IPS-NIHi11 (cell line): ENCODE measurements at places on chromosomes 7 and 10.

DNA sequence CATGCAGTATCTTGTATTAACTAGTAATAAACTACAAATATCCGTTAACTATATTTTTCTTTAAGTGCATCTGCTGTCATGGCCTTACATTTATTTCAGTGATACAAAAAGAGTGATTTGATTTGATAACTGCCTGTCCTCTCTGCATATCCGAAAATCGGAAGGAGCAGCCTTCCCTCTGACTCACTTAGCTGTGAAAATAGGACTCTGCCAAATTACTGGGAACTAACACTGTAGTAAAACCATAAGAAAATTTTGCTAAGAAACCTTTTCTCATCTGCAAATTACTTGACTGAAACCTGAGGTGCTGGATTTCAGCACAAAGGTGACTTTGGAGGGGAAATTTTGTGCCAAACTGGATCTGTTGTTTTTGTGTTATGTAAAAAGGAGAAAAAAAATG lies 176.6 kb upstream of the MKLN1 start:
- no peak for DNase-seq

DNA sequence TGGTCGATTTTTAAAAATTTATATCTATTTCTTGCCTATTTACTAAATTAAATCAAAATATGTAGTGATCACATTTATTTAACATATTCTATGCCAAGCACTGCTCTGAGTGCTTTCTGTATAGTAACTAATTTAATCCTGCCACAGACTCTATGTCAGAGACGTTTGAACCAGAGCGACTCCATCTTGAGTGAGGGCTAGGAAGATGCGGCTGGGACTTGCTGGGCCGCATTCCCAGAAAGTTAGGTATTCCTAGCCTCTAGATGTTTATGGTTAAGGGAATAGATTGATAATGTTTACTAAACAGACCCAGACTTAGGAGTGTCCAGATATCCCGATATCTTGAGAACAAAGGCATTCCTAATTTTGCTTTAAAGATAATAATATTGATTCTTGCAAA lies 3.2 kb upstream of the GSTO1 start:
- DNase-seq = no peak

GRCh38 chr10:120396228-120396627 lies 60.8 kb upstream of the PLPP4 start:
- no peak for DNase-seq

DNA sequence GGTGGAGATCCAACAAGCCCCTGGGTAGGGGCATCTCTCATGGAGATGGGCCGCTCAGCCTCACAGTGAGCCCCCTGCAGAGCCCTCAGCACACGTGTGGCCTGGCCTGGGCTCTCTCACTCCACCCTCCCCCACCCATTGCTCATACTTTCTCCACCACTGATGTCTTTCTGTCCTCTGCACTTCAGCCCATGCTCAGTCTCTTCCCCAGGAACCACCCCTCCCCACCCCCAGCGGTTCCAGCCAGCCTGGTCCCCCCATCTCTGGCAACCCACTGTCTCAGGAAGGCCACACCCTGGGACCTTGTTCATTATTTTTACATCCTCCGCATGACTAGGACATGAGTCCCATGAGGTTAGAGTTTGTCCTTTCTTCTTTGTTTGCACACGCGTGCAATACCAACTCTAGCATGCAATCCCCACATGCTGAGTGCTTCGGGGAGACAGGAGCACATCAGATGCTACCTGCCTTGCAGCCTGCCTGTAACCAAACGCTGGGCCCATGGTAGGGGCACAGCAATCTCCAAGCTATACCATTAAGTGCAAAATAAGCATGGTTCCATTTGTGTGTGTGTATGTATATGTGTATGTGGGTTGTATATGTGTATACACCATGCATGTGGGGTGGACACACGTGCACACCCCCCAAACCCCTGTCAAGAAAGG lies 408.4 kb upstream of the FOXK1 start:
- no peak for DNase-seq

- DNase-seq = no peak
Observed at GRCh38 chr10:112221545-112221944, 38.0 kb upstream of the GPAM start.

DNA sequence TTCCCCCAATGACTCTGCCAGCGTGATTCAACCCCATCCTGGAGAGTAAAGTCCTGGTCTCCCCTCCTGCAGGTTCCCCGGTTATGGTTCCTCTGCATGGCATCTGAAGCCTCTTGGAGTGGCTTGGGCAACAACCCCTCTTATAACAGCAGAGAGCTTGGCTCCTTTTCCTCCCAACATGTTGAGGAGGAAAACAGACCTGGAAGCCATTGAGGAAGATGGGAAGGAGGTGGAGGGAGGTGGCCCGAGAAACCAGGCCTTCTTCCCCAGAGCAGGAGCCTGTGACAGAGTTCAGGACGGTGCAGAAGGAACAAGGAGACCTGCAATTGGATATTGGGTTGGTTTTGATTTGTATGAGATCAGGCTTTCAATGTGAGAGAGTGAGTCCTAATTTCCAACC lies 184.0 kb upstream of the ADCY1 start:
- no peak for DNase-seq

DNA sequence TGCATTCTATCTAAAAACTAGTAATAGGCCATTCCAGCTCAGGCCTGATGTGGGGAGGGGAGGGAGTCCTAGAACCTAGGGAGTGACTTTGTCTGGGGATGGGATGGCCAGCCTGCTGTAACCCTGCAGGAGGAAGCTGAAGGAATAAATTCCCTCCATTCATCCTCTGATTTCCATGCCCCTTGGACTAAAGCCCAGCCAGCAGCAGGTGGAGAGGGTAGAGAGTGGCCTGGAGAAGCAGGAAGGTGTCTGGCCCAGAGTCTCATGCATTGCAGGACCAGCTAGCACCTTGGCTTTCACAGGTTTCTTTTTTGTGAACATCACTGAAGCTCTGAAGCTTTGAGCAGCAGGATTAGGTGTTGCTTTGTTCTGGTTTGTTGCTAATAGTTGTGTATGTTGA lies 32.8 kb upstream of the CDH23 start:
- no peak for DNase-seq

DNA sequence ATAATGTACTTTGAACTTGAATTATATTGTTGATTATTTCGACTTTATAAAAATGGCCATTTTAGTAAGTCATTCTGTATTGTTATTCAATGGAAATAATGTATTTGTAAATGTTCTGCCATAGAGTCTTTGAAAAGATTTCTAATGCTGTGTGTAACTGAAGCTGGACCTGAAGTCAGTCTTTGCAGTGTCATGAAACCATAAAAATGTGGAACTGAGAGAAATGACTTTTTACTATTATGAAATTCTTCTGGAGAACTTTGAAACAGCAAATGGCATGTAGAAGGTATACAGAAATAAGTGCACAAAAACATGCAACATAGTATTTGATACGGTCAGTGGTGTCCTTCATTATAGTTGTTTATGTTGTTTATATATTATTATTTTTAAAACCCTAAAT lies 59.7 kb upstream of the ADRA2A start:
- no peak for DNase-seq

GRCh38 chr7:131034166-131034881 lies 293.4 kb upstream of the MKLN1 start:
- DNase-seq = no peak

- no peak for DNase-seq
Observed at GRCh38 chr7:49333180-49333881, 409.0 kb downstream of the CDC14C start.

DNA sequence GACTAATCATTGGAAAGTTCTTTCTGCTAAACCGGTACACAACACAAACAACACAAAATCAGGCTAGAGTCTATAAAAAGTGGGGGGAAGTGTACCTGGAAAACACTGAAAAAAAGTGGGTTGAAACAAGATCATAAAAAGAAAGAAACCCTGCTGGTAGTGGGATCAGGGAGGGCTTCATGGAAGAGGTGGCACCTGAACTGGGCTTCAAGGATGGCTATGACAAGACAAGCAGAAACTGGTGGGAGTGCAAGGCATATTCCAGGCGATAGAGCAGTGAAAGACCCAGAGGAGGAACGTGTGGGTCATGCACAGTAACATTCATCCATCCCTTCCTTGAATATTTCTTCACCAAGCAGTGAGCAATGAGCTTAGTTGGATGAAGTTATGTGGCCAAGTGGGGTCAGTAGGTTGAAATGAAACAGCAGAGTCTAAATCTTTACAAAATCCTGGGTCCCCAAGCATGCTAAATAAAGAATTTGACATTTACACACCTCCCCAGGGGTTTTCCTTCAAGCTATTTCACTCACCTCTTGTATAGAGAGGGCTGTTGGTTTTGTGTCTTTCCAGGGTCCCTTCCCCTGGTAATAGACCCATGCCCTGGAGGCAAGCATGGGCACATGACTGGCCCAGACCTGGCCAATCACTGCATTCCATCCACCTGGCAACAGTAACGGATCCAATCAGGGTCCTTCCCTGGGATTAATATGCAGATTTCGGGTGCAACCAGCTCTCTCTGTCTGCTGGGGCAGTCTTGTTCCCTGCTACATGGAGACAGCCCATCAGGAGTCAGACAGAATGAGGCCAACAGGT lies 38.2 kb downstream of the SPOCK2 start:
- DNase-seq = peak; percentile 81

DNA sequence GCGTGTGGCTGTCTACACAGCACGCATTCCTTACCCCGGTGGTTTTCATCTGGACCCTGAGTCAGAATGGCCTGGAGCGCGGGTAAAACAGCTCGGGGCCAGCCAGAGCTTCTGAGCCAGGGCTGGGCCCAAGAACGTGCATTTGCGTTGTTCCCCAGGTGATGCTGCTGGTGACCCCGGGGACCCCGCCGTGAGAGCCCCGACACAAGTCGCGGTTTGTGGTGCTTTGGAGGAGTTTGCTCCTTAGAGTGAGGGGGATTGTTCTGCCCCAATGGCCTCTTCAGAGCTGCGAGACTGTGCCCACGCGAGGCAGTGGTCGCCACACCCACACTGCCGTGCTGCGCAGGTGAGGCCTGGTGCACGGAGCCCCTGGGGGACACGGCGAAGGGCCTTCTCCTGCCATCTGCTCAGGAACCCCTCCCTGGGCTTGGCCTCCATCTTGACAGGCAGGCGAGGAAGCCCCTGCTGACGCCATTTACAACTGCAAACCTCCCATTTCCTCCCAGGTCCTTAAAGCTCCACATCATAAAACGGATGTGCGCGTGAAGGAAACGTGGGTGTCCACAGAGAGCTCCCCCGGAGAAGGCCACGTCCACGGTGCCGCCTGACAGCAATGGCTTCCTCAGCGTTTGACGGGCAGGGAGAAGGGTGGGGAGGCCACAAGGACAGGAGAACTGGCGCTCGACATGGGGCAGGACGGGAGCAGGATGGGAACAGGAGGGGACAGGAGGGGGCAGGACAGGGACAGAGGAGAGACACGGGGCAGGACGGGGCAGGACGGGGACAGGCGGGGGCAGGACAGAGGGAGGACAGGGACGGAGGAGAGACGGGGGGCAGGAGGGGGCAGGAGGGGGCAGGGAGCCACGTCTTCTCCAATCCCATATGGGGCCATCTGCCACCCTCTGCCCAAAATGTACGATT lies 477.2 kb downstream of the DNAJB6 start:
- DNase-seq = no peak

- DNase-seq = no peak
Observed at GRCh38 chr10:33635967-33636515, 301.6 kb upstream of the NRP1 start.

DNA sequence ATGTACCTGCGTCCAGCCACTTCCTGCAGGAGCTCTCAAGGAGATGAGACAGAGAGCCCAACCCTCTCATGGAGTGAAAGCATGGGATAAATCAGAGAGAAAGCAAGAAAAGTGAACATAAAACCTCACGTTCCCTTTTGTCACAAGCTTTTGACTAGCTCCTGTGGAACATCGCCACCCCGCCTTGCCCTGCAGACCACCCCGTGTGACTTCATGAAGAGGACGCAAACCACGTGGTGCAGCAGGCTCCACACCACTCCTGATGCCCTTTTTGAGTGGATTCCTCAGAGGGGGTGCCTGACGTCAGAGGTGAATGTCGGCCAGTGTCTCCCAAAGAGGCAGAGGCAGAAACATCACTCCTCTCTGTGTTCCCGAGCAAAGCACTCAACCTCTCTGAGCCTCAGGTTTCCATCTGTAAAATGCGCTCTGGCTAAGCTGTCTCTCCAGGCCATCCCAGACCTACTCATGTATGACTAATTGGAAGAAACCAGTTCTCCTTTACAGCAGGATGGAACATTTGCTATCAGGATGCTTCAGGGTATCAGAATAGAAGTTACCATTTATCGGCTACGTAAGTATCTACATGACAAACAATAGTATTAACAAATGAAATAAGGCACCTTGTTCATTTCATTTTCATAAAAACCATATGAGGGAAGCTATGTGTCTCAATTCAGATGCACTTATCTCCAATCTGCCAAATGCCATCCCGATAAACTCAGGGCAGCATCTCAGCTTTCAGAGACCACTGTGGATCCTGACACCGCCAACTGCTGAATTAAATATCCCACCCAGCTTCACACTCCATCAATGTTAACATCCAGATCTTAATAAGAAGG lies 5.3 kb downstream of the ZNF488 start:
- no peak for DNase-seq

- no peak for DNase-seq
Observed at GRCh38 chr10:119784340-119785067, 58.7 kb downstream of the INPP5F start.

GRCh38 chr10:123938890-123939289 lies 47.3 kb upstream of the CPXM2 start:
- DNase-seq = no peak

GRCh38 chr7:130695840-130696239 lies 9.5 kb upstream of the TSGA13 start:
- peak; percentile 58 for DNase-seq

GRCh38 chr7:75986147-75986781 lies 8.1 kb downstream of the TMEM120A start:
- no peak for DNase-seq

DNA sequence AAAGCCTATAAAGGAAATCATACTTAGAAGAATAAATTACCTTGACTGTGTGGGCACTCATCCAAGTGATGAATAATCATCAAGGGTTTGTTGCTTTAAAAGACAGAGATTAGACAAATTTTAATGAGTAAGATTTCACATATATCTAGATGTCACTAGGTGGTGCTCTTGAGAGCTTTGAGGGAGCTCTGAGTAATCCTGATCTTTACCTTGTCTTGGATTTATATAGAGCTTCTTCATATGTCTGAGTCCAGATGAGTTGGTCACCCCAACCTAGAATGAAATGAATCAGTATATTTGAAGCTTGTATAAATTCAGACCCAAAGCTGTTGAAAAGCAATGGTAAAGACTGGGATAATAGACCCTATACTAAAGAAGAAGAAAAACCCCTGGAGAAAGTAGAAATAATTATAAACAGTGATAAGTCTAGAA lies 3.7 kb downstream of the AGR2 start:
- peak; percentile 50 for DNase-seq

GRCh38 chr10:26937371-26937770 lies 76.6 kb upstream of the ABI1 start:
- DNase-seq = no peak
